ENCODE measurements at places on chromosomes 11 and 22. TPM values are rescaled to one million over a fixed set of nuclear protein-coding genes. Genes with fewer than 3 reads are reported as not detected.

BTG4 gene
- polyA plus RNA-seq, result not detected

CLDN25 gene
- polyA plus RNA-seq, result not detected

TEX12 gene
- 0.36 TPM for polyA plus RNA-seq

MFNG gene
- polyA plus RNA-seq, result not detected

SERGEF gene
- 60.0 TPM for polyA plus RNA-seq

SERHL2 gene
- polyA plus RNA-seq, result 0.99 TPM

OR56A1 gene
- polyA plus RNA-seq, result not detected

MMP13 gene
- not detected for polyA plus RNA-seq

C11orf21 gene
- polyA plus RNA-seq, result not detected

MMP12 gene
- polyA plus RNA-seq, result not detected

Data from neural cell (in vitro differentiated cells).